H1 (cell line): ENCODE measurements at places on chromosomes 2 and 18. TPM values are rescaled to one million over a fixed set of nuclear protein-coding genes. Genes with fewer than 3 reads are reported as not detected.

DNA sequence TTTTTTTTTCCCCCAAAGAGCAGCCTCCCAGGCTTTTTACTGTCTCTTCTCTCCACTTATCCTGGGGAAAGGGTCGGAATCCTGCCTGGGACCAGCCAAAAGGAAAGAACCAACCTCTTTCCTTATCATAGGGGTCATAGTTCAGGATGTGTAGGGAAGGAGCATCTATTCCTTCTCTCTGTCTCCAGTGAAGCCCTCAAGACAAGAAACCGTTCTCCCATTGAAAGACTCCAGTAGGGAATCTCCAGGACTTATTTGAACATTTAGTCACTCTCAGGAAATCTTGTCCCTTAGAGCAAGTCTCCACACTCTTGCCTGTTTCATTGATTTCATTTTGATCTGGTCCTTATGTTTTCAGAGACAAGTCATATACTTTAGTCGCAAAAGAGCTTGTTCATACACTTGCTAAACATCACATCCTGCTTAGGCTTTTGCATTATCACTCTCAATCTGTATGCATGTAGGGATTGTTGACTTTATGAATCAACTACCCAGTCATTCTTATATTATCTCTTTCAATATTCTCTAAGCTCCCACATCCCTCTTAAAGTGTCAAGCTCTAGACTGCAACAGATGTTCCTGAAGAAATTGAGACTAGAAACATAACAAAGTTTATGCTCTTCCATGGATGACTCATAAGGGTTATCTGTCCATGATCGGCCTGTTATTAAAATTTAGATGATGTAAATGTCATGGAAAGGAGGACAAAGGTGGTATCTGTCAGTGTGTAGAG, 116.2 kb upstream of the ST6GAL2 start:
- no peak overlapping the region for H3K4me3 ChIP-seq
- H3K27me3 ChIP-seq = no peaks in the 10 kb centered on the region
- H3K36me3 ChIP-seq = no peaks in the 10 kb centered on the region
- no peak overlapping the region for H3K27ac ChIP-seq
- H3K4me1 ChIP-seq = no peaks in the 10 kb centered on the region

DNA sequence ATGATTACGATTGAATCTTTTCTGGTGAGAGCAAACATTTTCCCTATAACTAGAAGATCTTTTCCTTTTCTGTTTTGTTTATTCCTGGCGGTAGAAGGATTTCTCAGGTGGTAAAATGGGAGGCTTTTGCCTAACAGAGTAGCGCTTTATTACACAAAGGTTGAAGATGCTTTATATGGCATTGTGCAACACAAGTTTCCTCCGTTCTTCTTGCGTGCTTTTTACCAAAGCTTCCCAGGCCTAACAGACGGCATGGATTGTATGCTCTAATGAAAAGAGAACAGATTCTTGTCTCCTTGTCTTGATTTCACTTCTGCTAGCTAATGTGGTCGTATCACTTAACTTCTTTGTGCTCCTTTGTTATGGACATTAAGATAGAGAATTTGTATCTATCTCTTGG, 43.8 kb downstream of the MYO1B start:
- H3K27ac ChIP-seq = no peak overlapping the region
- DNase-seq = no peak
- H3K27me3 ChIP-seq = no peaks in the 10 kb centered on the region
- H3K36me3 ChIP-seq = no peaks in the 10 kb centered on the region

DNA sequence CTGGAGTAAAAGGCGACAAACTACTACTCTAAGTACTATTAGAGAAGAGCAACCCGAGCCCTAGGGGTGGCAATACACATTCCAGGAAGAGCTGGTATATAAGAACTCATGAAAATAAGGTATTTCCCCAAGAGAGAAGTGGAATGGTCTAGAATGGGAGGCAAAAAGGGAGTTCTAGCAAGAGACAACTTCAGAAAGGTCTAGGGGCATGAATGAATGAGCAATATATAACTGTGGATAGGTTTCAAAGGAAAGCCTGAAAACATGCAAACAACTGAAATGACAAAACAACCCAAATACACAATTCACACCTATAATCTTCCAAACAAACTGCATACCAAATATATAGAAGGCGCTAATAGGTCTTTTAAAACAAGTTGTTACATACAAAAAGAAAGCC, 22.2 kb downstream of the TRIP12 start:
- no peak for DNase-seq
- no peaks in the 10 kb centered on the region for H3K27me3 ChIP-seq
- no peaks in the 10 kb centered on the region for H3K36me3 ChIP-seq
- peaks cover 3% of the 10 kb centered on the region for H3K4me1 ChIP-seq

- no peak overlapping the region for H3K4me3 ChIP-seq
- no peaks in the 10 kb centered on the region for H3K27me3 ChIP-seq
- H3K36me3 ChIP-seq = no peaks in the 10 kb centered on the region
- no peak overlapping the region for H3K27ac ChIP-seq
- no peaks in the 10 kb centered on the region for H3K4me1 ChIP-seq
Measured at GRCh38 chr2:187009483-187010239, 160.7 kb upstream of the ZSWIM2 start.

GRCh38 chr2:9739531-9739964, 103.7 kb upstream of the TAF1B start:
- H3K27ac ChIP-seq = no peak overlapping the region
- DNase-seq = no peak
- no peaks in the 10 kb centered on the region for H3K36me3 ChIP-seq
- H3K27me3 ChIP-seq = no peaks in the 10 kb centered on the region

GRCh38 chr2:47964722-47965434, 58.6 kb upstream of the FBXO11 start:
- H3K27me3 ChIP-seq = no peaks in the 10 kb centered on the region
- no peak overlapping the region for H3K27ac ChIP-seq
- H3K36me3 ChIP-seq = no peaks in the 10 kb centered on the region
- H3K4me3 ChIP-seq = no peak overlapping the region
- DNase-seq = no peak
- H3K4me1 ChIP-seq = no peaks in the 10 kb centered on the region

GRCh38 chr2:38438883-38439612, 62.0 kb upstream of the ATL2 start:
- no peak overlapping the region for H3K4me3 ChIP-seq
- no peaks in the 10 kb centered on the region for H3K36me3 ChIP-seq
- no peak overlapping the region for H3K27ac ChIP-seq
- H3K27me3 ChIP-seq = no peaks in the 10 kb centered on the region

DNA sequence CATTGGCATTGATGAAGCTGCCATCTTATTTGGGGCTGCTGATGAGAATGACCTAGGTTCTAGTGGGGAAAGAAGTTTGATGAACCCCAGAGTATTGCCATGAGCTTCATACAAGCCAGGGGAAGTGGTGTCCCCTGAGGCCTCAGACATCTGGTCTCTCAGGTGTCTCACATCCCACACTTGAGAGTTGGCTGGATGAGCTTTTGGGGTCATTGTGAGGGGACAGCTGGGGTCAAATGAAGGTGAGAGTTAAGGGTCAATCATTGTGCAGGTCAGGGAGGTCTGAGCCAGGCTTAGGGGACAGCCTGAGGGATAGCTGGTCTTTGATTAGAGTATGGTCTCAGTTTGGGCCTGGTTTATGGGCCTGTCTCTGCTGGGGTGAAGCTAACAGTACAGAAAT, 336.5 kb downstream of the CYP26B1 start:
- H3K27ac ChIP-seq = no peak overlapping the region
- no peaks in the 10 kb centered on the region for H3K36me3 ChIP-seq
- no peaks in the 10 kb centered on the region for H3K27me3 ChIP-seq

DNA sequence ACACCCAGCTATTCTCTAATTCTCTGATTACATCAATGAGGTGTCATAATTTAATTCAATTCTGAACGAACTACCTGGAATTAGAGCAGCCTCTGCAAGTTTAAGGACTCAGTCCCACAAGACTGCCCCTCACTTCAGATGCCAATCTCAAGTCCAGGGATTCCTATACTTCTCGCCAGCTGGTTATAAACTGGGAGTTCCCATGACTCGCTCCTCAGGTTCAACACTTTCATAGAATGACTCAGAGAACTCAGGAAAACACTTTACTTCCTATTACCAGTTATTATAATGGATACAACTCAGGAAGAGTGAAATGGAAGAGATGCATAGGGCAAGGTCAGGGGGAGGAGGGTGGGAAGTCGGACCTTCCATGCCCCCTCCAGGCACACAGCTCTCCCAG, 112.3 kb upstream of the ATP5MC3 start:
- no peaks in the 10 kb centered on the region for H3K36me3 ChIP-seq
- no peaks in the 10 kb centered on the region for H3K4me1 ChIP-seq
- H3K27me3 ChIP-seq = no peaks in the 10 kb centered on the region

- DNase-seq = no peak
- H3K36me3 ChIP-seq = no peaks in the 10 kb centered on the region
- no peaks in the 10 kb centered on the region for H3K27me3 ChIP-seq
Measured at GRCh38 chr18:53749766-53750165, 474.7 kb downstream of the MBD2 start.

GRCh38 chr18:69838620-69839411, 108.9 kb downstream of the CD226 start:
- no peaks in the 10 kb centered on the region for H3K36me3 ChIP-seq
- no peaks in the 10 kb centered on the region for H3K27me3 ChIP-seq
- no peak overlapping the region for H3K4me3 ChIP-seq
- H3K27ac ChIP-seq = no peak overlapping the region
- peak; percentile 41 for DNase-seq
- no peaks in the 10 kb centered on the region for H3K4me1 ChIP-seq

DNA sequence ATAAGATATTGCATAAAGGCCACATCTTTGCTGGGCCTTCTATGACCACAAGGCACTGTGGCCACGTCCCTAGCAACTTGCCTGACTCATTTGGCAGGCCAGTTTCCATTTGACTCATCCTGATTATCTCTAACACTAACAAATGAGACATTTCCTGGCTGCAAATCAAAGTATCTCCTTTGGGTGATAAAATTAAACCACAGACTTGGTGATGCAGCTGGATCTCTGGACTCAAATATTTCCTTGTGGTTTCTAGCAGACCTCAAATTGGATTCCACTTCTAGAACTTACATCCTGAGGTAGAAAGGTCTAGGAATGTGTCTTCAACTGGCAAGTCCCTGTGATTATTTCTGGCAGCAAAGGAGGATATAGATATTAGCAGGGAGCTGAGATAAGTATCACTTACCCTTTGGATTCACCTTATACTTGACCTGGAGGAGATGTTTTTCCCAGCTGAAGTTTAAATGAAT, 167.9 kb upstream of the NXPH2 start:
- no peaks in the 10 kb centered on the region for H3K4me1 ChIP-seq
- H3K27me3 ChIP-seq = no peaks in the 10 kb centered on the region
- no peak overlapping the region for H3K4me3 ChIP-seq
- H3K27ac ChIP-seq = no peak overlapping the region
- DNase-seq = no peak

GRCh38 chr2:191015239-191015638, 1.3 kb upstream of the STAT1 start:
- no peak overlapping the region for H3K4me3 ChIP-seq
- no peak for DNase-seq
- H3K36me3 ChIP-seq = 0 out of 2 replicates have a peak, but pooled peaks cover 2% of the 10 kb centered on the region
- no peaks in the 10 kb centered on the region for H3K27me3 ChIP-seq

- H3K4me1 ChIP-seq = peaks cover 2% of the 10 kb centered on the region; the same call in 1 of the 2 replicates
- no peaks in the 10 kb centered on the region for H3K27me3 ChIP-seq
- DNase-seq = no peak
- H3K27ac ChIP-seq = no peak overlapping the region
Measured at GRCh38 chr2:39528701-39529100, 91.6 kb upstream of the MAP4K3 start.

GRCh38 chr2:40202798-40203400, 249.0 kb downstream of the SLC8A1 start:
- no peaks in the 10 kb centered on the region for H3K27me3 ChIP-seq
- DNase-seq = no peak
- H3K4me1 ChIP-seq = no peaks in the 10 kb centered on the region

Gene PXDN
- total RNA-seq = 131 and 141 TPM in 2 replicates

Gene MOCOS
- total RNA-seq = 5.8 and 6.5 TPM in 2 replicates

Gene BMP10
- total RNA-seq = not detected in 2 replicates

Gene WDR75
- 69.3 and 77.1 TPM in 2 replicates for total RNA-seq

Gene CREG2
- 2.0 and 2.2 TPM in 2 replicates for total RNA-seq

Gene RESP18
- total RNA-seq = not detected in 2 replicates
